ENCODE measurements at places on chromosomes 7 and 10.

- DNase-seq = no peak
Measured at GRCh38 chr10:70838270-70838805, 22.6 kb downstream of the SGPL1 start.

- DNase-seq = no peak
Measured at GRCh38 chr7:153193144-153193595, 433.6 kb downstream of the ACTR3B start.

- DNase-seq = no peak
Measured at GRCh38 chr7:41956705-41957104, 253.8 kb upstream of the INHBA start.

GRCh38 chr10:79078367-79079053 is 9.7 kb downstream of the ZMIZ1 start:
- DNase-seq = no peak

- DNase-seq = no peak
Measured at GRCh38 chr10:13969118-13969791, 361.5 kb downstream of the FRMD4A start.

DNA sequence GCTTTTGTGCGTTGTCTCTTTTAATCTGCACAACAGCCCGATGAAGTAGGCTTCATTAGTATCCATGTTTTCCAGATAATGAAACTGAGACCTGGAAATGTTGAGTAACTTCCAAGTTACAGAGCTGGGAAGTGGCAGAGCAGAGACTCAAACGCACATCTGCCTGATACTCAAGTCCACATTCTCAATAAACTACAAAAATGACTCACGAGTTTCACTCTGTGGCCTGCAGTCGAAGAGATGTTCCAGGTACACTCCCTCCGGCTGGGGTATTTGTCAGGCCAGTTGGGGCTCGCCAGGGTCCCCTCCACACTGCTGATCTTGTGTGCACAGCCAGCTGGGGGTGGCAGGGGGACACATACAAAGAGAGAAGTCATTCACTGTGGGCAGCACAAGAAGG is 17.7 kb upstream of the OPALIN start:
- DNase-seq = no peak

DNA sequence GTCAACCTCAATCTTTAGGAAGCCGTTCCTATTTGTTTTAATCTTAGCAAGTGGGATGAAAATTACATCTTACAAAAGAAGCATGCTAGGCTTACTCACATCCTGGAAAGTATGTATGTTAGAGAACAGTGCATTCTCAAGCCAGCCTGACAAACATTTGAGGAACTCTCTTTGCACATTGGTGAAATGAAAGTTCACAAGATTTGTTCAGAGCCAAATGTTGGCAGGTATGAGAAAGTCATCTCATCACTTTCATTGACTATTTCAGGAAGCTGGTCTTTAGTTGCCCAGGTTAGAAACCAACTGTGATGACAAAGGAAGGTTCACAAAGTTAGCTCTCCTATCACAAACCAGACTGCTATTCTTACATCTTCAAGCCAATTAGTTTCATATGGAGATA is 57.1 kb downstream of the ABCB1 start:
- no peak for DNase-seq

DNA sequence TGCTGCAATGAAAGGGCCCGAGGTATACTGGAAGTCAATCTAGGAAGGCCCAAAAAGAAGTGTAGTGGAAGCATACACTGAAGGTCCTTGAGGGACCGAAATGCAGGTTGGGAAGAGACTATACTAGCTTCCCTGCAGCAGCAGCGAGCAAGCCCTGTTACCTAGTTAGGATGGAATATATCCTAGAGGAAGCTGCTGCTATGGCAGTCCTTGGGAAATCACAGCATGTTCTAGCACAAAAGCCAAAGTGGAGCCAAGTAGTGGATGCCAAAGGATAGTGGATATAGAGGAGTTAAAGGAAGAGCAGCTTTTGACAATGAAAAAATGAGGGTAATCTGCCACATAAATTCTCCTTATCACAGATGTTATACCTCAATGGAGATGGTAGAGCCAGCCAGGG is 123.8 kb upstream of the STARD3NL start:
- DNase-seq = no peak

- no peak for DNase-seq
Measured at GRCh38 chr10:34262985-34263384, 552.1 kb downstream of the PARD3 start.

- no peak for DNase-seq
Measured at GRCh38 chr10:110409926-110410325, 87.8 kb upstream of the DUSP5 start.
